ENCODE measurements at places on chromosomes 3 and 15. TPM values are rescaled to one million over a fixed set of nuclear protein-coding genes. Genes with fewer than 3 reads are reported as not detected.
A peak's percentile ranks its signal among the peaks of the same experiment; 100 is the strongest.

Gene REC114
- total RNA-seq = not detected

Gene SHF
- total RNA-seq = 36.5 TPM

Gene SLC9C1
- not detected for total RNA-seq

Gene POLR2H
- total RNA-seq = 52.8 TPM

Gene OXNAD1
- 33.1 TPM for total RNA-seq

Gene MEGF11
- not detected for total RNA-seq

Gene ITPKA
- 1.3 TPM for total RNA-seq

Gene RAD51
- not detected for total RNA-seq

DNA sequence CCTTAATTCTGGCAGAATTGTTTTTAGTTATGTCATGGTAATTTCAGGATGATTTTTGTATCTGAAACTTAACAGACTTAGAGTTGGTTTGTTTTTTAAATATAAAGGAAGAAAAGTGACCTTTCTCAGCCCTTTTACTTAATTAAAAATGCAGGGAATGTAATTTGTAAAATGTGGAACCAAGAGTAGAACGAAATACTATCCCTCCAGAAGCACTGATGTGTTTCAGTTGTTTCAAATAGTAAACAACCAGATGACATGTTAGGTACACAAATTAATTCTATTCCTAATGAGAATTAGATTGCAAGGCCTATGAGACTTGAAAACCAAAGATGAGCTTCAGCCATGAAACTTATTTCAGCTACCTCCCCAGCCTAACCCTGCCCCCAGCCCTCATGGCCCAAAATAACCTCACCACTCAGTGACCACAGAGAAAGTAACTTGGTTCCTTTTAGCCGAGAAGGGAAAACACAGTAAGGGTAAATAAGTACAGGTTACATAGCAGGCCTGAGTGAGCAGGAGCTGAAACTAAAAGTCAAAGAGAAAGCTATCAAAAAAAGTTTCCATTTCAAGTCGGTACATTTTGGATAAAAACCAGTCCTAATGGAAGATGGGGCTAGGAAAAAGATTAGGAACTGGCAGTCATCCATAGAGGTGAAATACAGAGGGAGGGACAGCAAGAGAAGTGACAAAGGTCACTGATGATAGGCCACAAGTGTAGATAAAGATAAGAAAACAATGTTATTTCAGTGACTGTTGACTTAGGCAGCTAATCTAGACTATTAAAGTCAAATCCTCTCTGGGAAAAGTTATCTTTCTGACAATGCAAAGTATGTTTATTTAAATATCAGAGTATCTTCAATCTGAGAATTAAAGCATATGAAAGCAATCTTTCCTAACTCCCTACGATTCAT lies 23.2 kb downstream of the SENP8 start:
- no peak for DNase-seq

DNA sequence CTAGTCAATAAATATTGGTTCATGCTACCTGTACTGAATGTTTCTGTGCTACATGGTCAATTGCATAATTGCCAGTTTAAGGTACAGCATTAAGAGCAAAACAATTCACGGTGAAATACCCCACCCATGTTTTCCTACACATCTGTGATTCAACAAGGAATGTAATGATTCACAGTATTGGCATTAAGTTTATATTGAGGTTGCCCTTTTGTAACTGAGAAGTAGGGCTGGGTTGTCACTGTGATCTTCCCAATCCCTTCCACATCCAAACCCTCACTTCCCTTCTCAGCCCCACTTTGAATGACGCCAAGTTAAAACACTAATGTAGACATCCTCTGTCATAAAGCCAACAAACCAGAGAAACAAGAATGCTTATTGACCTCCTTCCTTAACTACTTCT lies 112.0 kb upstream of the TJP1 start:
- DNase-seq = no peak

DNA sequence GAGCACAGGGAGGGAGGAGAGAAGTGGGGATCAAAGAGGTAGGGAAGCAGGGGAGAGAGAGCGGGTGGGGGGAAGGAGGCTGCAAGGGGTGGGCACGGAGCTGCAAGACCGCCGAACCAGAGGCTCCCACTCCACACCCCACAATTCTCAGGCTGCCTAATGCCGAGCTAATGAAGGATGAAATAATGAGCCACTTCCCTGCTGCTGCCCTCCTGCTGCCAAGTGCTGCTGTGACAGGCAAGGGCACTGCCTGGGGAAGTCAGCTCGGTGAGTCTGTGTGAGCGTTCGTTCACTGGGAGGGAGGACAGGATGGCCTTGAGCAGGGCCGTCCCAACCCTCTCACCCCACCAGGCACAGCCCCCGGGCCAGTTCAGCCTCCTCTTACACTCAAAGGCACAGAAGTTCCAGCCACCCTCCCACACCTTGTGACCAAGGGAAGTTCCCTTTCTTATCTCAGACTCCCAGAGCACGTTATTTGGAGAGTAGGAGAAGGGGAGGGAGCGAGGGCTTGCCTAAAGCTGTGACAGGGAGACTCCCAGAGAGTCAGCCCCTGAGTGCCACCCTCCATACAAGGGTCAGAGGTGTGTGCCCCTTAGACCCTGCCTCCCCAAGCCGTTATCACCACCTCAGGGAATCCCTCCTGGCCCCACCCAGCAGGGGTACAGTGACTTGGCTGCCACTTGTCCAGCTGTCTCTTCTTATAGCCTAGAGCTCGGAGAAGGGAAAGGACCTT lies 12.4 kb downstream of the GLYCTK start:
- DNase-seq = peak; percentile 42

- no peak for DNase-seq
Measured at GRCh38 chr3:4935347-4935746, 43.9 kb upstream of the BHLHE40 start.

DNA sequence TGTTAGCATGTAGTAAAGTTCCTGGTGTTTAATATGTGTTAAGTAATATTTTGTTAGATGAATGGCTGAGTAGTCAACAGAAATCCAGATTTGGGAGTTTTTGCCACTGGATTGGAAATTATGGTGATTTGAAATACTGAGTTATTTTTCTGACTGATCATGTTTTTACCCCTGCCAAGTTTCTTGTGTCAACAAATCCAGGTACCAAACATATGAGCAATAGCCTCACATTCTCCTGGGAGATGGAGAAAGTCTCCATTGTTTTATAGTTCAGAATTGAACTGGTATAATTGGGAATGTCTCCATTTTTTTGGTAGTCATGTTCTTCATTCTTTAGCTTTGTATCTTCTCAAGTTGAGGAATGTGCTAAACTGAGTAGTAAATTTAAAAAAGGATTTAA lies 767.2 kb upstream of the LMCD1 start:
- DNase-seq = no peak

DNA sequence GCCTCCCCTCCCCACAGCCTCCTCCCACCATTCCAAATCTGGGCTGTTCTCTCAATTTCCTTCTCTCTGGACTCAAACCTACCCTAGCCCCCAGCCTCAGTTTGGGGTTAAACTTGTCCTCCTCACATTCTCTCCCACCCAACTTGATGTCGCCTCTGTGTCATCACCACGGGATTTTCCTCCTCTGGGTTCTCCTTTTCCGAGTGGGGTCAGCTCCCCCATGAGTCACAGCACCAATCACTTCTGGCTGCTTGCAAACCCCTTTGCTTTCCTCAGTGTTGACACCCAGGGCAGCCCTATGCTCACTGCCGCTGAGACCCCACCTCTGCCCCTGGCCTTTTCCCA lies 451 bp downstream of the CCR5AS start:
- no peak for DNase-seq

DNA sequence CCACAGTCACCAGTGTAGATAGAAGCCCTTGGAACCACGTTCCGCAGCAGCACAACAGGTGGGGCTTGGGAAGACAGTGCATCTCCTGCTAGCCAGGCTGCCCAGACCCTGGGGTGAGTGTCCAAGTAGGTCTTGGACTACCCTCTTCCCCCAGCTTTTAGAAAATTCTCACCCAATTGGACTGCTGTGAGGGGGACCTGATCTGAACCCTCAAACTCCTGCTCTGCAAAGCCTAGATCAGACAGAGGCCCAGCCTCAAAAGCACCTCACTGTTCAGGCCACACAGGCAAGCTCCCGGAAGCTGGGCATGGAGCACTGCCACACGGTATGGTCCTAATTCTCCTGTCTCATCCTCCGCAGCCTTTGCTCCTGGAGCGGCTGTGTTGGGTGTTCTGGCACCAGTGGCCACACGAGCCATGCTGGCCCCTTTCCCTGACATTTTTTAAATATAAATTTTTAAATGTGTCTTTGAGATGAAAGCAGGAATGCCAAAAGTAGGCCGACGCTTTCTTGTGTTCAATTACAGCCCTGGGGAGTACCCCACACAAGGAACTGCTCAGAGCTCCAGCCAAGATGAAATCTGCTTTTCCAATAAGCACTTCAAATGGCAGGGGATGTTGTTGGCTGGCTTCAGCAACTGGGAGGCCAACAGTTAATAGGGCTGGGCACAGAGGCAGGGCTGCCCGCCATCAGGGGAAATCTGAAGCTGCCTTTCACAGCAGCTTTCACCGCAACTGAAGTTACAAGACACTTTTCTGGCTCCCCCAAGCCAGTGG lies 40.9 kb downstream of the CPN2 start:
- no peak for DNase-seq

- no peak for DNase-seq
Measured at GRCh38 chr15:35616498-35617271, 70.7 kb upstream of the DPH6 start.

GRCh38 chr15:98906712-98907083 lies 100.9 kb downstream of the PGPEP1L start:
- peak; percentile 22 for DNase-seq

- DNase-seq = no peak
Measured at GRCh38 chr3:129686941-129687340, 80.5 kb upstream of the PLXND1 start.

DNA sequence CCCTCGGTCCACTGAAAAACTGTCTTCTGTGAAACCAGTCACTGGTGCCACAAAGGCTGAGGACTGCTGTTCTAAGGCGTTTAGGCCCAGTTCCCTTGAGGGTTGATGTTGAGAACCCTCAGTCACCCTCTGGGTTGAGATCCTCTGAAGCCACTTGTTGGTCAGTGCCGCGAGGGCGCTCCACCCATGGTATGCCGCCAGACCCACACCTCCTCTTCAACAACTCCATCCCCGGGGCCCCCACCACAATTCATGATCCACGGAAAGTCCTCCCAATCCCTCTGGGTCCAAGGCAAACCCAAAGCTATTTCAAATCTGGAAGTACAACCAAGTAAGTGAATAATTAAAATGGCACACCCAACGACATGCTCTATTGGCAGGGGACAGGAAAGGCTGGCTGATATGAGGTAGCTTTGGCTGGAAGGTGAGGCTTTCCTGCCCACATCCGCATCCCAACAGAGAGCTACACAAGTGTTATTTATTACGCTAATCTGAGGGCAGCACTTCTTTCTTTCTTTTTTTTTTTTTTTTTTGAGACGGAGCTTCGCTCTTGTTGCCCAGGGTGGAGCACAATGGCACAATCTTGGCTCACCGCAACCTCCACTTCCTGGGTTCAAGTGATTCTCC lies 58.1 kb downstream of the XXYLT1 start:
- peak; percentile 15 for DNase-seq

DNA sequence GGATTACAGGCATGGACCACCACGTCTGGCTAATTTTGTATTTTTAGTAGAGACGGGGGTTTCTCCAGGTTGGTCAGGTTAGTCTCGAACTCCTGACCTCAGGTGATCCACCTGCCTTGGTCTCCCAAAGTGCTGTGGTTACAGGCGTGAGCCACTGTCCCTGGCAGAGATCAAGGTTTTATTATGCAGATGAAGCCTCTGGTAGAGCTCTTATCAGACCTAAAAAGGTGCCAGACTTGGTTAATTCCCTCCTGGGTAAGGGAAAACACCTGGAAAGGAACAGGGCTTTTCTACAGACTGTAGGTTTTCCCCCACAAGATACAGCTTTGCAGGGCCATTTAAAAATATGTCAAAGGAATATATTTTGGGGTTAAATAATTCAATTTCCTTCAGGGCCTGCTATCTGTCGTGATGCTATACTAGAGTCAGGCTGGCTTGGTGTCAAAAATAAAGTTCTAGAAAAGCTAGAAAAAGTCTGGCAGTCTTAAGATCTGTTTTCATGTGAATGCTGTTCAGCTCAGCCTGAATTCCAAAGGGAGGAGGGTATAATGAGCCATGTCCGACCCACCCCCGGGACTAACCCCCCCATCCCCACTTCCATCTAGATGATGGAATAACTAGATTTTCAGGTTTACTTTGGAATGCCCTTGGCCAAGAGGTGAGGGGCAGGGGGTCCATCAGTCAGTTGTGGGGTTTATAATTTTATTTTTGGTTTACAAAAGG lies 1.9 kb upstream of the BLOC1S6 start:
- no peak for DNase-seq

- DNase-seq = no peak
Measured at GRCh38 chr3:112228786-112229185, 65.2 kb downstream of the SLC9C1 start.

GRCh38 chr3:187122261-187122660 lies 17.0 kb downstream of the RPL39L start:
- no peak for DNase-seq
